C1 segment of cervical spinal cord (tissue), 14 donors: ENCODE measurements at places on chromosomes 6 and 20.

GRCh38 chr20:20808016-20808415 is 95.6 kb upstream of the RALGAPA2 start:
- no peak for DNase-seq

GRCh38 chr6:44806656-44807055 is 419.1 kb downstream of the CDC5L start:
- DNase-seq, result no peak

DNA sequence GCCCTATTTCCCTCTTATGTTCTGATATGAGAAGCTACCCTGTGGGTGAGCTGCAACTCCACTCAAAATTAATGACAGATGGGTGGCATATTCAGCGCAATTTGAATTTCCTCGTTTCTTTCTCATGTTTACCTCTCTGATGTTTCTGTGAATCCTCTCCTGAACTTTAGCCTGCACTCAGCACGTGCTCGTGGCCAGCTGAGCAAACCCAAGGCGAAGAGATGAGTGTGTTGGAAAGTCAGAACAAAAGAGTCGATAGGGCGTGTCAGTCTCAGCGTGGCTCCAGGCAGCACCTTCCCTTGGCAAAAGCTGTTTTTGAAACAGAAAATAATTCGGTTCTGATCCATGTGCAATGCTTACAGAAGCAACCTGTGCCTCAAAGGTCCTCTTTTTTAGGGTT is 226.1 kb upstream of the GMDS start:
- DNase-seq, result no peak

GRCh38 chr6:39225946-39226437 is 3.3 kb downstream of the KCNK5 start:
- no peak for DNase-seq

GRCh38 chr6:137089305-137089704 is 44.5 kb upstream of the IL20RA start:
- DNase-seq, result no peak

DNA sequence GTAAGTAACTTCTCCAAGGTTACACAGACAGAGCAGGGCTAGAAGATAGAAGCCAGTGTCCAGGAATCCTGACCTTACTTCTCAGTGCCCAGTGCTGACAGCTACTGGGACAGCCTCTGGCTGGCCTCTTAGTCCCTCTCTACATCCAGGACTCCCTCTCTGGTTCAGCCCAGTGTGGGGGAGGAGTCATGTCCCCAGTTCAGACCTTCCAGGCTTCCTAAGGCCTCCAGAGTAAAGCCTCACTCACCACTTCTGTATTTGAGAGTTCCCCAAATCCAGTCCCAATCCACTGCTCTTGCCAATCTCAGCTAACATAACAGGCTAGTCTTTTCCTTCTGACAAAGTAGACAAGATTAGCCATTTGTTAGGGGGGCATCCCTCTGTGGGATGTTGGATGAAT is 36.9 kb upstream of the EPB41L1 start:
- no peak for DNase-seq

DNA sequence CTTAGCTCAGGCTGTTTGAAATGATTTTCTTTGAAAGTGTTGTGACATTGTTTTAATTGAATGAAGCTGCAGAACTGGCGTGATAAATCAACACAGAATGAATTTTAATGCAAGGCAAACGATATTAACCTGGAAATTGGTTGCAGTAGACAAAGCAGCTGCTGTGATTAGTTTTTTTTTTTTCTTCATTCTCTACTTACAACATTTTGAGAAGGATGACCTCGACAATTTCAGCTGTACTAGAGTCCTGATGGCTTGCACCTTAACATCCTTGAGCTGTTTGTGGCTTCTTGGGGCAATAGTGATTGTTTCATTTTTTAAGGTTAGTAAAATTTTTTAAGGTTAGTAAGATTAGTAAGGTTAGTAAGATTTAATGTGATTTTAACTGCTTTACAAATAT is 54.2 kb downstream of the QKI start:
- DNase-seq, result no peak

DNA sequence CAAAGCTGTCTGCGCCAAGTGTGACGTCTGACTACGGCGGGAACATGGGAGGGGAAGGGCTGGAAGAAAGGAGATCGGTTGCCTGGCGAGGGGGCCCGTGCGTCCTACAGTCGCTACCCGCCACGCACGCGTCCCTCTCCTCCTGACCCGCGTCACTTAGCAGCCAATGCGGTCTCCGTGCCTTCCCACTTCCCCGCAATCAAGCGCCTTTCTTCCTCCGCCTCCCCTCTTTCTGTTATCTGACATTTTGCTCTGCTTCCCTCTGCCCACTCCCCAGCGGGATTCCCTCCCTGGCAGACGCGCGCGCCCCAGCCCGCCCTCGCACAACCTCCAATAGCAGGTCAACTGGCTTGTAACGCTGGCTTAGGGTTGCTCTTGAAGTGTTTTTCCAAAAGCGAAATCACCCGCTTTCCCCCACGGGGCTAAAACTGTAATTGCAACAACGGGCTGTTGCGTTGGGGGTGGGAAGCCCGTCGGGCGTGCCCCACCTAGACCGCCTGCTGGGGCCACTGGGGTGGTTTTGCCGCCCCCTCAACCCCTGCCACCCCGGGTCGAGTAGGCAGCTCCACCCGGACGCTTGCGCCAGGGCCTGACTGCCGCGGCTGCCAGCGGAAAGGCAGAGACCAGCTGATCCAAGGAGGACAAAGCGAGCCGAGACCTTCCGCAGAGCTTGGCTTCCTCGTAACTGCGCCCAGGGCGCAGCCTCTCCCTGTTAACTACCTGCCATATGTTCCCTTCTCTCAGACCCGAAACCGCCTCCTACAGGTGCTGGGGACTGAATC is 6.2 kb upstream of the SOX4 start:
- no peak for DNase-seq

DNA sequence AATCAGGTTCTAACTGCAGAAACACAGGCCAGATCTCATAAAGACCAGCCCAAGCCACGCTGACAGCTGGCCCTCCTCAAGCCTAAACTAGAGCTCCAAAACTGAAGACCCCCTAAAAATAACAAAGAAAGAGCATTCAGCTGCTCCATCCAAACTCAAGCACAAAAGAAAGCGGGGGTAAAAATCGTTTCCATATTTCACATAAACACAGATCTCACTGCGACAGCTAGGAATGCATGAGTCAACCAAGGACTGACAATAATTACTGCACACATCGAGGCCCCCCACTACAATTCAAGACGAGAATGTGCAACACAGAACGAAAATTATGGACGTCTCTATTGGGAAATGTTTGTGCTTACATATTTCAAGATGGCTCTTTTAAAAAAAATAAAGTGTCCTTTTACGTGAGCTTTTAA is 31.1 kb downstream of the CNKSR3 start:
- DNase-seq, result no peak

- no peak for DNase-seq
These were observed 255.1 kb upstream of the NOX3 start for GRCh38 chr6:155710704-155711103.

DNA sequence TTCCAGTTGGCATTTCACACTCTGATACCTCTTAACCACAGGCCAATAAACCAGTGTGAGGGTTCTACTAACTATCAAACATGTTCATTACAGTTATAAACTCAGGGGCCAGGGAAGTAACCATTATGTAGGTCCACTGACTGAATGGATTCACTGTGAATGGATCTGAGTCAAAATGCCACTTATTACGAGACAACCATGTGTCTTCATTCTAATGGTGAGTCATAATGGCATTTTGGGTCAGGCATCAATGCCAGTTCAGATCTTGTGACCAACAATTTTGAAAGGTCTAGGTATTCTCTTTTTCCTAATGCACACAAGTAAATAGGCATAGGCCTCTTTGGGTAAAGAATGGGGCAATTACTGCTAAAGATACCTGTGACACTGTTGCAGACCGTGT is 112.2 kb upstream of the HEY2 start:
- DNase-seq, result no peak

DNA sequence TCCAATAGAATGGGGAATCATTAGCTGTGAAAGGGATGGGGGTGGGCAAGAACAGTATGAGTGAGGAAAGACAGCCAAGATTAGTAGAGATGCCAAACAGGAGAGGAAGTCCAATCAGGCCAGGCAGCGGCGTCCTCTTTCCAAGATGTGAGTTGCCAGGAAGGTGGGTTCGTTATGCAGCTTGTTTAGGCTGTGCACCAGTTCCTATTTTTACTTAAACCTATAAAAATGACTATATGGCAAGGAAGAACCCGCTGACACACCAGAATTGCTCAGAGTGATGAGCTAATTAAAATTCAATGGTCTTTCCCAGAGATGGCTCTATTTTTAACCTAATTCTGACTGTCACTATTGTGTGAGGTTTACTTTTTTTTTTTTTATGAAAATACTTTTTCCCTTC is 88.2 kb downstream of the SLC22A23 start:
- no peak for DNase-seq

DNA sequence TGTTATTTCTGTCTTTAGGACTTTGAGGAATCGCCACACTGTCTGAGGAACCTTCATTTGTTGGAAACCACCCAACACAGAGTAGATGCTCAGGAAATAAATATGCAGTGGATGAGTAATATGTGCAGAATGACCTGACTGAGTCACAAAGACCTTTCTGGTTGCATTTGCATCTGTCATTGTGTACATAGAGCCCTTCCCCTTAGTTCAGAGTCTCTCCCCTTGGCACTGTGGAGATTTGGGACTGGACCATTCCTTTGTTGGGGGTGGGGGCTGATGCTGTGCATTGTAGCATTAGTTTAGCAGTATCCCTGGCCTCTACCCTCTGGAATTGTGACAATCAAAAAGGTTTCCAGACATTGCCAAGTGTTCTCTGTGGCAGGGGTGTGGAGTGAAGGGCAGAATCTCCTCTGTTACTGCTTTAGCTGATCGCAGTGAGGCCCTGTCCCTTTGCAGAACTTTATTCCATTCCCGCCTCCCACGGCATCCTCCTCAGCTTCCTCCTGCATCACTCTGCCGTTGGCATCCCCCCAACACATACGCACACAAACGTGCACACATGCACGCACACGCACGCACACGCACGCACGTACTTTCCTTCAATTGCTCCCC is 64.5 kb downstream of the EYA2 start:
- DNase-seq, result no peak

GRCh38 chr20:35796571-35796970 is 24.8 kb downstream of the PHF20 start:
- DNase-seq, result no peak

DNA sequence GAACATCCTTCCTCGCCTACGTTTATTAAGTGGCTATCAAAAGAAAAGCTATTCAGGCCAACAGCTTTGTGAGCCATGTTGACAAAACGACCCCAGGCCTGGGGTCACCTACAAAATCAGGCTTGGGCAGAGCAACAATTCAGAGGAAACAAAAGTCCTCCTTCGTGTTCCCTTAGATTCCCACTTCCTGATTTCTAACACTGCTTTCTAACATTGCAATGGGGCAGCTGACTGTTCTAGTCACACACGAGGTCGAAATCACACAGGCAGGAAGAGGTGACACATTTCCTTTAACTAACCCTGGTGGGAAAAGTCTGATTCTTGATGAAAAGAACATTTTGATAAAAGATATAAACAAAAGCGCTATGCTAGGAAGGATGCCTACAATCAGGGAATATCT is 31.9 kb downstream of the WDR27 start:
- DNase-seq, result no peak

DNA sequence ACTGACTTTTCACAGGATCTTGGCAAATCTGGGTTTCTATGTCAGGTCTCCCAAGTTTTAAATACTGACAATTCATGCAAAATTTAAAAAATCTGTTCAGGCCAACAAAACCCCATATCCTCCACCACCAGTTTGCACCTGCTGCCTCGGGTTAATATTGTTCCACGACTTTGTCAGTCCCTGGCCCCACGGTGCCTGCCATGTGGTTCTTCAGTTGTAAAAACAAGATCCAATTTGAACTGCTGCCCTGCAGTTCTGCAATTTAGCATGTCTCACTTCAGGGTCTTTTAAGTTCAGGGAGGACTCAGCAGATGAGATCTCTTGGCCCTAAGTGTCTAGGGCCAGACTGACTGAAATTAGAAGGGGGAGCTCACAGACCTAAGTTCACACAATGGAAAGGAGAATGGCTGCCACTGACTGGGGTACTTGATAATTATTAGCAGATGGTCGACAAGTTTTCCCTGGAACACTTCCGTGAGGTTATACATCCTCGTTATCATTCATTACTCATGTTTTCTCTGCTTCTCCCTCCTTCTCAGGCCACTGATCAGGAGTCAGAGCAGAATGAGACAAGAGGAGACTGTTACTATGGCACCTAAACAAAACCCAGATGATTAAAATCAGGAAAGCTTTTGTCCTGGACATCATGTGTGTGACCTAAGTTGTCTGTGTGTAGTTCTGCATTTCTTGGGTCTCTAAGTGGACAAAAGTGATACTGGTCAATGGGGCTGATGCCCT is 223.6 kb downstream of the KIF16B start:
- DNase-seq, result no peak

- no peak for DNase-seq
These were observed 5.9 kb upstream of the C20orf144 start for GRCh38 chr20:33656010-33656782.

- peak; percentile 11 for DNase-seq
These were observed 4.9 kb downstream of the PREX1 start for GRCh38 chr20:48822879-48823385.

DNA sequence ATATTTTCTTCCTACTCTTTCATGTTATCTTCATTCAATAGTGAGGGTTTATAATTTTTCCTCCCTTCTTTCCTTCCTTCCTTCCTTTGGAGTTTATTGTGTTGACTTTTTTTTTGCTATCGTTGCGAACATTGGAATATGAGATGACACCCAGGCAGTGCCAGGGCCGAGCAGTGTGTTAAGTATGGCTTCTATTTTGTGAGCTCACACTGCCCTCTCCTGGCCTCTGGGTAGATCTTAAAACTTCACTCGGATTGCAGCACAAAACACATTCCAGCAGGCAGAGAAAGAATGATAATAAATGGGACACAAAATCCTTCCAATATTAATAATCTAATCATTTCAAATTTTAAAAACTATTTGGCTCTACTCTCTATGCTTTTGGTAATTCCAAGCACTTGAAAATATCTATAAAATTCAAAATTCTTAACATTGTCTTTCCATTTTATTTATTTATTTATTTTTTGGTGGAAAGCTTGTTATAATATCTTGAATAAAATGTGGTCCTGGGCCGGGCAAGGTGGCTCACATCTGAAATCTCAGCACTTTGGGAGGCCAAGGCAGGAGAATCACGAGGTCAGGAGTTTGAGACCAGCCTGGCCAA is 147.4 kb upstream of the OLIG3 start:
- DNase-seq, result peak; percentile 47

DNA sequence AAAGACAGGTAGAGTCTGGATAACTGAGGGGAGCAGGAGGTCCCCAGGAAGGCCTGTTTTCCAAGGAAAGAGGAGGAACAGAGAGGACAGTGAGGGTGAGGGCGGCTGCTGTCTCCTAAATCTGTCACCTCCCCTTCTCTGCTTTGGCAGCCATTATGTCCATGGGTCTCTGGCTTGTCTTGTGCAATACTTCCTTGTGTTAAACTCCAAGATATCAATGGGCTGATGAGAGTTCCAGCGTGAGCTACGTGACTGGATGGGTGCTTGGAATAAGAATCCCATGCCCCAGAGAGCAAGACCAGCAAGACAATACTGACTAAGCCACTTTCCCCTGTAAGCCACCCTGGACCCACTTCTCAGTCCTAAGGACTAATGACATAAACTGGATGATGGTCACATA is 26.3 kb upstream of the DNAAF9 start:
- no peak for DNase-seq

- DNase-seq, result no peak
These were observed 6.1 kb downstream of the TRIM10 start for GRCh38 chr6:30154709-30155519.

- DNase-seq, result no peak
These were observed 21.8 kb upstream of the MROH8 start for GRCh38 chr20:37200926-37201826.

GRCh38 chr6:168218785-168219566 is 100.6 kb downstream of the DACT2 start:
- no peak for DNase-seq
